Activated T-cell treated with anti-CD3 and anti-CD28 coated beads, Interleukin-2, amount 50 U/mL, for 72 hours (primary cell): ENCODE measurements at places on chromosomes 3 and 15. TPM values are rescaled to one million over a fixed set of nuclear protein-coding genes. Genes with fewer than 3 reads are reported as not detected.

The EPHA3 gene
- 0.35 TPM for total RNA-seq

The BOC gene
- total RNA-seq = 0.31 TPM

The SLC51B gene
- total RNA-seq = not detected

The CIP2A gene
- 42.1 TPM for total RNA-seq

The CDHR4 gene
- total RNA-seq = not detected

The ACOX2 gene
- not detected for total RNA-seq

The RBMS3 gene
- 3.0 TPM for total RNA-seq

The SCAANT1 gene
- not detected for total RNA-seq

The HLTF gene
- 31.9 TPM for total RNA-seq

The PDZRN3 gene
- total RNA-seq = not detected

DNA sequence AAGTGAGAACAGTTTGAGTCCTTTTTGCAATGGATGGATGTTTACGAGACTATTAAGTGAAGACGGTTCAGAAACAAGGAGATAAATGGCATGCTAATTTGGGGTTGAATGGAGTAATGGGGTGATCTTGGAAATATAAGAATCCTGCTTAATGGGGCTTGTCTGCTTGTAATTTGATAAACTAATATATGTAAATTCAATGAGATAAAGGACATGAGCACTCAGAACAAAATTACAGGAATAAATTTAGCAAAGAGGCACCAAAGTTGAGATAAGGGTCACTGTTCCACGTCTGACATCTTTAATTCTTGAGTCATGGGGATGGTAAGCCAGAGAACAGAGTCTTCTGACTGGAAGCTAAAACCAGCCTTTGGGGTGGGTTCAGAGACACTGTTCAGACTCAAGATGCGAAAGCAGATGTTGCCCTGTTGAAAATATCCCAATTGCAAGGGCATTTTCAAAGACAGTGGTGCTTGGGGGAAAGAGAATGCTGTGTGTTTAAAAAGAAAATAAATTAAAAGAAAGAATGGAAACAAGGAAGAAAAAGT, 67.8 kb upstream of the CHRNB4 start:
- peaks cover 38% of the 10 kb centered on the region for H3K27me3 ChIP-seq
- no peak for DNase-seq
- no peak overlapping the region for H3K27ac ChIP-seq
- H3K4me1 ChIP-seq = peaks cover 18% of the 10 kb centered on the region

DNA sequence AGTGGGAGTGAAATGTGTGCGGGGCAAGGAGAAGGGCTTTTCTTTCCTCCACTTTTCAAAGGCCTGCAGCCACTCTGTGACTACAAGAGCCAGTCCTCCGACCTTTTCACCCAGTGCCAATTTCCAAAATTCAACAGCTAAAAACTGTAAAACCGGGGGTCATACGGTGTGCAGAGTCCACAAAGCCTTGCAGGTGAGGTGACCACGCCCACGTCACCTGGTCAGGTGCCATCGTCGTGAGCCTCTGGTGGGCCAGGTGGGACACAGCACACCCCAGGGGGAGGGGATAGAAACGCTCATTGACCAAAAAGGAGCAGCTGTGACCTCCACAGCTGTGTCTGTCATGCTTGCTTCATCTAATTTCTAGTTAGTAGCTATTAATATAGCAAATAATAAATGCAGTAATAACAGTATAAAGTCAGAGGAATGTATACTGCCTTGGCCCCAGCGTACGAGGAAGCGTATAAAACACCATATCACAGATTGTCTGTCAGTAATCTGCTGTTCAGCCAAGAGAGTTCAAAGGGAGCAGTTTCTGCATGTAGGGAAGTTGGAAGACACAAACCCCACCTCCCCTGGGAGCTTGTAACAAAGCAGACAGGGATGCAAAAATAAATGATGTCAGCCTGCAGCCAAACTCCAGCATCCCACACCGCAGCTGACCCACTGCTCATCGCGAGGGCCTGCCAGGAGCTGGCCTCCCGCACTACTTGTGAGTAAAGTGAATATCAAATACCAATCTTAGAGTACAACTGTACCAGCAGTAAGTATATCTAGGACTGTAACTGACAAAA, 86.7 kb downstream of the VGLL4 start:
- no peak overlapping the region for H3K27ac ChIP-seq
- H3K4me3 ChIP-seq = no peak overlapping the region
- H3K36me3 ChIP-seq = peaks cover 9% of the 10 kb centered on the region
- no peak for DNase-seq
- peaks cover 15% of the 10 kb centered on the region for H3K4me1 ChIP-seq

- H3K36me3 ChIP-seq = peaks cover 2% of the 10 kb centered on the region
- H3K4me1 ChIP-seq = peaks cover 16% of the 10 kb centered on the region
- DNase-seq = no peak
- H3K4me3 ChIP-seq = no peak overlapping the region
- peaks cover 65% of the 10 kb centered on the region for H3K27me3 ChIP-seq
Observed at GRCh38 chr15:76190070-76190564, 121.2 kb downstream of the ETFA start.

- no peaks in the 10 kb centered on the region for H3K4me1 ChIP-seq
- H3K4me3 ChIP-seq = no peak overlapping the region
- no peaks in the 10 kb centered on the region for H3K27me3 ChIP-seq
- H3K36me3 ChIP-seq = no peaks in the 10 kb centered on the region
Observed at GRCh38 chr3:21447476-21448151, 303.4 kb downstream of the ZNF385D start.

DNA sequence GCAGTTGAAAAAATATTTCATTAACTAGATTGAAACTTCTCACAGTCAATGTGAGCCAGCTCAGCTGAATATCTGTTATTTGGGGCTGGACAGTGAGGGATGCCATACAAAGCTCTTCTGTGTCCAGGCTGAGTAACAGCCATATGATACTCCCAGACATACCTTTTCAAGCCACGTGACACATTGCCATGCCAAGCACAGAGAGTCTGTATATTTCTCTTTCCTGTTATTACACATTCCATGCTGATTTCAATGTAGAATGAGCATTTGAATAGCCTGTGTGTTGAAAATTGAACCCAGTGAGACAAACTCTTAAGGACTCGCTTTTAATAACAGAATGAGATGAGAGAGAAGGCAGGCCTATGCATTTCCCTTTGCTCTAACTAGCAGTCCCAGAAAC, 334.7 kb upstream of the RASGRP1 start:
- DNase-seq = no peak
- no peak overlapping the region for H3K4me3 ChIP-seq
- no peak overlapping the region for H3K27ac ChIP-seq
- no peaks in the 10 kb centered on the region for H3K36me3 ChIP-seq
- H3K27me3 ChIP-seq = no peaks in the 10 kb centered on the region

GRCh38 chr3:108001457-108001856, 89.4 kb downstream of the CD47 start:
- no peak overlapping the region for H3K27ac ChIP-seq
- H3K4me3 ChIP-seq = no peak overlapping the region
- no peak for DNase-seq
- H3K36me3 ChIP-seq = no peaks in the 10 kb centered on the region
- H3K4me1 ChIP-seq = no peaks in the 10 kb centered on the region
- peaks cover 8% of the 10 kb centered on the region for H3K27me3 ChIP-seq

- H3K36me3 ChIP-seq = no peaks in the 10 kb centered on the region
- H3K27me3 ChIP-seq = peaks cover 12% of the 10 kb centered on the region
- no peak overlapping the region for H3K27ac ChIP-seq
- no peak overlapping the region for H3K4me3 ChIP-seq
- H3K4me1 ChIP-seq = no peaks in the 10 kb centered on the region
- DNase-seq = no peak
Observed at GRCh38 chr15:69823223-69823907, 274.4 kb downstream of the TLE3 start.
